Pulmonary artery endothelial cell (primary cell): ENCODE measurements at places on chromosomes 7 and 10.

GRCh38 chr7:7920481-7920880, 48.1 kb upstream of the GLCCI1 start:
- DNase-seq: no peak

GRCh38 chr7:23462846-23463245, 7.4 kb downstream of the IGF2BP3 start:
- DNase-seq: peak; percentile 27

DNA sequence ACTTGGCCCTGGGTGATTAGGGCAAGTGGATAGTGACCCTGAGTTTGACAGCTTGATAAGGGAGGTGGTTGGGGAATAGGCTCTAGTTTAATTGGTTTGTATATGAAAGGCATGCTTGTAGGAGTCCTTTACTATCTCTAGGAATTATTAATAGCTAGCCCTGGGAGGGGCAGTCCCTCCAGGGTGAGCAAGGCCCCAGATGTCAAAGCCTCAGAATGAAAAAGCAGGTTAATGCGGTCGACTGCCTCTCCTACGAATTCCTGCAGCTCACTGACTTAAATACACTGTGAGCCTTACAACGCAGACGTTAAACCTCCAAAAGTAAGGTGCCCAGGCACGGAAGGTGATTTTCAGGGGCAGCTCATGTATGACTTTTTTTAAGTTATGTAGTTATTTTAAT, 5.2 kb upstream of the BTBD16 start:
- DNase-seq: no peak

DNA sequence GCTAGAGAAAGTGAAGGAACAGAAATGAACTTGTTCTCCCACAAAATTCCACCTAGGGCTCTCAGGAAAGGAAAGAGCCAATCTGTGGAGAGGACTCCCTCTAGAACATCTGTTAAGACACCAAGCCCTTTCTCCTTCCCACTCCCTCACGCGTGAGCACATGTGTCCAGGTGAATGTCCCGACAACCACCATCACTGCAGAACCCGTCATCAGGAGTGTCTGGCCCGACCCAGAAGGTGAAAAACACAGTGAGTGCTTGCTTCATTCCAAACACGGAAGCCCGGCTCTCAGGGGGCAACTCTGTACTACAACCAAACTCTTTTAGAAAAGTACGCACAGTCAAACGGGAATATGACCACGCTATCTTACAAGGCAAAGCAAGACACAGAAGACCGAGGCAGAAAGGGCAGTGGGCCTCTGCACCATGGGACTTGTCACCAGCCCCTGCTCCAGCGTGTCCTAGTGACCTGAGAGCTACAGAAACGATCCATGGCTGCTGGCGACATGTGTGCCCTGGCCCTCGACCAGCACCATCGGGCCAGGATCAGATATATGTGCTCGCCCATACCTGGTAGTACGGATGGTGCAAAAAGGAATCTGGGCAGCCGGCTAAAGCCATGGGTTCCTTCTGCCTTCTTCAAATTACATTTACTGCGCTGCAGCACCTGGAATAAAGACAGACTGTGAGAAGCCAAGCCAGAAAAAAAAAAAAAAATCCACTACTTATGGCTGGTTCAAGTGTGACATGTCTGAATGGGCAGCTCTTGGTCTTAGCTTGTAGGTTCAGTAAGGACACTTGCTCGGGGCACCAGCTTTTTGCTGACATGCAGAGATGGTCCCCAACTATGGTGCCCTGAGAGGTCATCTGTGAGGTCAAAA, 50.8 kb downstream of the GRB10 start:
- DNase-seq: no peak

GRCh38 chr7:96329241-96329640, 7.3 kb upstream of the SLC25A13 start:
- DNase-seq: no peak

GRCh38 chr10:103967448-103968071, 620 bp downstream of the SLK start:
- no peak for DNase-seq

- no peak for DNase-seq
These were observed 63.8 kb upstream of the NPS start for GRCh38 chr10:127485153-127485857.

DNA sequence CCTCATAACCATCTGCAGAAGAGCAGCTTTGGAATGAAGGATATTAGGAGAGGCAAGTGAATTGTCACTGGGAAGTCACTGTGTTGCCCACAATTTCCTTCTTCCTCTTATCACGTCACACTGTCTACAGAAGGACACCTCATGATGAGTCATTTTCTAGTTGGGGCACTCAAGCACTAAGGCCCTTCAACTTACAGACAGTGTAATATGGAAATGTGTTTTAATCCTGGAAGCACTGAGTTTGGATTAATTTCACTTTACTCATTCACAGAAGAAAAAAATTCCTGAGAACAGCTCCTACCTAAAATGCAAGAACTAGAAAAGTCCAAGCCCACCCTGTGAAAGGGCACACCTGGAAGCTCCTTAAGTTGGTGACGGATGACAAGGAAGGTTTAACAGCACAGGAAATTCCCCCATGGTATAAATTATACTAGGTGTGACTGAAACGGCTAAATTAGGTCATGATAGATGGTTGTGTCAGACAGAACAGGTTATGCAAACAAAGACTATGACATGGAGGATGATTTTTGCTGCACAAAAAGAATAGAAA, 56.6 kb downstream of the PARD3 start:
- DNase-seq: peak; percentile 33

- DNase-seq: no peak
These were observed 45.8 kb upstream of the WIPI2 start for GRCh38 chr7:5143935-5144903.

DNA sequence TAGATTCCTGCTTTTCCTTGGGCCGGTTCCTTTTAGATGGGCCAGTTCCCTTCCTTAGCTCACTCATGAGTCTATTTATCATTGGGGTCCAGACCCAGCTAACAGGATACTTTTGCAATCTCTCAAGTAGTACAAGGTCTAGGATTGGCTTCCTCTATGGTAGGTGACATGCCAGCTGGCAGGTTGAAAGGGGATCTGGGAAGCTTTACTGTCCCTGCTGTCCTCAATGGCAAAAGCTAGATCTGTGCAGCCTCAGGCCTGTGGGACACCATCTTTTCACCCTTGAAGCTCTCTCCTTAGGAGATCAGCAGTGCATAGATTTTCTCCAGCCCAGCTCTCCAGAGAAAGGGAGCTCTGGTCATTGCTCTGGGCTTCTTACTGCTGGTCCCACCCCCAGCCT, 96.4 kb downstream of the CUL2 start:
- no peak for DNase-seq

- DNase-seq: no peak
These were observed 4.9 kb upstream of the ZMIZ2 start for GRCh38 chr7:44743750-44744149.
